ENCODE measurements at places on chromosomes 2 and 18. TPM values are rescaled to one million over a fixed set of nuclear protein-coding genes. Genes with fewer than 3 reads are reported as not detected.

The MAP3K19 gene
- not detected for total RNA-seq

The KLHL14 gene
- total RNA-seq: not detected

The IL36B gene
- not detected for total RNA-seq

The PPP1R1C gene
- total RNA-seq: 0.96 TPM

The CD302 gene
- 11.5 TPM for total RNA-seq

The C2orf76 gene
- total RNA-seq: 6.3 TPM

The HRH4 gene
- not detected for total RNA-seq

The C18orf54 gene
- total RNA-seq: 4.5 TPM

The KIF1A gene
- total RNA-seq: 2.7 TPM

The CCDC102B gene
- total RNA-seq: 18.3 TPM

The MYO5B gene
- 2.3 TPM for total RNA-seq

The NT5DC4 gene
- total RNA-seq: not detected

The EMILIN1 gene
- 790 TPM for total RNA-seq

The DES gene
- total RNA-seq: under 0.01 TPM

The MAL gene
- not detected for total RNA-seq

The STAMBP gene
- total RNA-seq: 32.3 TPM

The UCN gene
- total RNA-seq: 1.0 TPM

The CHST9 gene
- total RNA-seq: not detected

The CDK5R2 gene
- not detected for total RNA-seq

The KATNAL2 gene
- 0.65 TPM for total RNA-seq

The CYP26B1 gene
- total RNA-seq: 0.08 TPM

The FAP gene
- total RNA-seq: 15.5 TPM

The ASAP2 gene
- 7.2 TPM for total RNA-seq

The SMAD7 gene
- total RNA-seq: 26.3 TPM

The IL37 gene
- total RNA-seq: not detected

The MAPK4 gene
- 0.16 TPM for total RNA-seq

The SPHKAP gene
- total RNA-seq: 0.26 TPM

The FAM110C gene
- 0.16 TPM for total RNA-seq

The RNF125 gene
- 0.65 TPM for total RNA-seq

The ST6GAL2 gene
- total RNA-seq: 1.9 TPM

The SERPINB4 gene
- 0.64 TPM for total RNA-seq

The SERPINB3 gene
- under 0.01 TPM for total RNA-seq

The ANKRD44 gene
- total RNA-seq: 2.0 TPM

The TBR1 gene
- under 0.01 TPM for total RNA-seq

The WDR75 gene
- 37.9 TPM for total RNA-seq

The TTLL4 gene
- 7.9 TPM for total RNA-seq

The PRSS56 gene
- total RNA-seq: not detected

The DCDC2C gene
- not detected for total RNA-seq

The CD28 gene
- total RNA-seq: not detected

The GKN2 gene
- not detected for total RNA-seq

The XIRP2 gene
- 0.65 TPM for total RNA-seq

The SOX11 gene
- 21.8 TPM for total RNA-seq

The APLF gene
- total RNA-seq: 2.6 TPM

The KCNF1 gene
- 0.26 TPM for total RNA-seq

The DSG2 gene
- total RNA-seq: 28.7 TPM

The LYG2 gene
- total RNA-seq: not detected

Measured in epithelial cell of alveolus of lung (primary cell).